Activated gamma-delta T cell (primary cell): ENCODE measurements at places on chromosomes 6 and 20.

- DNase-seq: no peak
Observed at GRCh38 chr6:156703719-156704118, 73.5 kb upstream of the ARID1B start.

- DNase-seq: no peak
Observed at GRCh38 chr6:33987531-33988021, 158.3 kb downstream of the GRM4 start.

GRCh38 chr6:32973144-32974015 lies 5.0 kb downstream of the BRD2 start:
- no peak for DNase-seq

DNA sequence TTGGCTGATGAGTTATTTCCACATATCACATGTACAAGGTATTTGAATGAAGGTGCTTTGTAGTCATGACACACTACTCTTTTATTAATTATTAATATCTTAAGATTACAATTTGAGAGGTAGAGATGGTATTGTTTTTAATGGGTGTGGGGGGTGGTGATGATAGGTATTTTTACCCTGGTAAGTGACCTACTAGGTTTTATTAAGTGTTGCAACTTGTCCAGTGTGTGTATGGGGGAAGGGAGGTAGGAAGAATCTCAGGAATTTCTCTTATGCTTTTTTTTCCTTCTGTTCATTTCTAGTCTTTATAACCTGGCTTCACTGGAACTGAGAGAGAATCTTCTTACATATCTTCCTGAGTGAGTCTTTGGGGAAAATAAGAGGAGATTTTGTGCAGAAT lies 101.4 kb downstream of the LRRC1 start:
- no peak for DNase-seq

DNA sequence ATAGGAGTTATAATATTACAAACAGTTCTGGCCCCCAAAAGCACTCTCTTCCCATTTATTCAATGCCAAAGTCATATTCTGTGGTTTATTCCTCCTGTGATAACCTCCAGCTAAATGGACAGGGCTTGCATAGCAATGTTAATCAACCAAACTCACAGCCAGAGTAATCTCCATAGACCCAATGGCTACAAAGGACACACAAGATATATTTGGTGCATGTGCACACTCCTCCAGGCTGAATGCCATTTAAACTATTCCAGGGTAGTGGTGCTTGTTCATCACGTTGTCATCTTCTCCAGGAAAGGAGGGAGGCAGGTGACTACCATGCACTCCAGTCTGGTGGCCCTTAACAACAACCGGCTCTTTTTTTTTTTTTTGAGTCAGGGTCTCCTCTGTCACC lies 56.8 kb downstream of the B3GAT2 start:
- DNase-seq: no peak

GRCh38 chr6:34476447-34476846 lies 10.6 kb downstream of the PACSIN1 start:
- no peak for DNase-seq

DNA sequence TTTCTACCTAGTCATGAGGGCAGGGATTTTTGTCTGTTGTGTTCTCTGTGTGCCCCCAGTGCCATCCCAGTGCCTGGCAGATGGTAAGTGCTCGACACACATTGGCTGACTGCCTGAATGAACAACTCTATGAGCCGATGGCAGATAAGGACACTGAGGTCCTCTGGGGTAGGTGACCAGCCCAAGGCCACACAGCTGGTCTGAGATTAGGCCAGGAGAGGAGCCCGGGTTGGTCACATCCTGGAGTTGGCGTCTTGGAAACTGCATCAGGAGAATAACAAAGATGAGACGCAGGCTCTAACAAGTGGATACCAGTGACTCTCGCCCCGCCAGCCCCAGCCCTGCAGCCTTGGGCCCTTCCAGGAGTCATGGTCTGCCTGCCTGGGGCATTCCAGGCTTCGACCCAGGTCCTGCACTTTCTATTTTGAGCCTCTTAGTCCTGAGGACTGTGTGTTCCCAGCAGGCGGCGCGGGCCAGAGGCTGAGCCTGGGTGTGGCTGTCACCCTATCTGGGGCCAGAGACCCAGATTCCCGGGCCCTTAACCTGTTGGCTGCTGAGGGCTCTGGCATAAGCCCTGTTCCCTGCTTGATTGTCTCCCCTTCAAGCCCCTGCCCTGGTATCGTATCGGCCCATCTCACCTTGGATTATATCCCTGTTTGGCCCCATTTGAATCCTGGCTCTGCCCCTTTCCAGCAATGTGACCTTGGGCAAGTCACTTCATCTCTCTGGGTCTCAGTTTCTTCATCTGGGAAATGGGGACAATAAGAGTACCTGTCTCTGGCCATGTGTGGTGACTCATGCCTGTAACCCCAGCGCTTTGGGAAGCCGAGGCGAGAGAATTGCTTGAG lies 88.3 kb downstream of the CEBPB start:
- DNase-seq: no peak

DNA sequence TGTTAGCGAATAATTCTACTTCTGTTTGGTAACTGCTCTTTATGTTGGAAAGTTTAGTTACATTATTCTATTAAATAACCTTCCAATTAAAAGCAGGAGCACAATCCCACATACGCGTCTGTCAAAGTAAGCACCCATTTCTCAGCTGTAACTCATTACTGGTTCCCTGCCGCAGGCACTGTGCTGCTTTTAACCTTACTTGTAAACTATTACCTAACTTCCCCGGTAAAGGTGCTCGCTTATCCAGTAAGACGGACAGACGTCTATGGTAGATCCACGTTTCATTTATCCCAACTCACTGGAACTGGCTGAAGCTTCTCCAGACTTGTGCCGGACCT lies 529 bp upstream of the ENPP4 start:
- DNase-seq: no peak

DNA sequence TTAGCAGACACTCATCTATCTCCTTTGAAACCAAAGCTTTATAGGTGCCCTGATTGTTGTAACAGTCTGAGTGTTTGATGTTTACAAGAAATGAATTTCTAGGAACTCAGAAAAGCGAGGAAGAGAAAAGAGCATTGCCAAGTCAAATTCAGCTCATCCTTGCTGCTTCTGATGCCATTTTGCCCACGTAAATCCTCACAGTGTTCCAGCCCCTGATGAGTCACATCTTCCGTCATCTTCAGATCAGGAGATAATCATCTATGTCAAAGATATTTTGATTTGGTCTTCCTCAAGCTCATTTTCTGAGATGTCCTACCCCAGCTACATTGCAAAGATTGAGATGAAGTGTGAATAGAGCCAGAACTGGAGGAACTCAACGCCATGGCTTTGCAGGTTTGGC lies 426.2 kb downstream of the BMP2 start:
- no peak for DNase-seq

- DNase-seq: no peak
Observed at GRCh38 chr6:160167604-160168399, 46.2 kb downstream of the SLC22A1 start.

DNA sequence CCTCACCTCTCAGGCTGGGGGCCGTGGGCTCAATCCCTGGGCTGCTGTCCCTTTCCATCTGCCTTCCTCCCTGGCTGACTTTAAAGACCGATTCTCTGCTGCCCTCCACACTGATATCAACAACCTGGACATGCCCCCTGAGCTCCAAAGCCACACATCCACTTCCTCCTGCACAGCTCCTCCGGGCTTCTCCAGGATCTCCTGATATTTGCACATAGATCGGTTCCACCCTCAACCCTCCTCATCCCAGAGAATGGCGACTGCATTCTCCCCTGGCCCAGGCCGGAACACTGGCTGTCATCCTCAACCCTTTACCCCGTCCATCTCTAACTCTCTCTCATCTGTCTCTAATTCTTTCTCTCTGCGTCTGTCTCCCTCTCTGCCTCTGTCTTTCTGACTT lies 21.0 kb upstream of the NOL4L start:
- no peak for DNase-seq

- DNase-seq: no peak
Observed at GRCh38 chr6:82017288-82017687, 230.3 kb downstream of the IBTK start.

DNA sequence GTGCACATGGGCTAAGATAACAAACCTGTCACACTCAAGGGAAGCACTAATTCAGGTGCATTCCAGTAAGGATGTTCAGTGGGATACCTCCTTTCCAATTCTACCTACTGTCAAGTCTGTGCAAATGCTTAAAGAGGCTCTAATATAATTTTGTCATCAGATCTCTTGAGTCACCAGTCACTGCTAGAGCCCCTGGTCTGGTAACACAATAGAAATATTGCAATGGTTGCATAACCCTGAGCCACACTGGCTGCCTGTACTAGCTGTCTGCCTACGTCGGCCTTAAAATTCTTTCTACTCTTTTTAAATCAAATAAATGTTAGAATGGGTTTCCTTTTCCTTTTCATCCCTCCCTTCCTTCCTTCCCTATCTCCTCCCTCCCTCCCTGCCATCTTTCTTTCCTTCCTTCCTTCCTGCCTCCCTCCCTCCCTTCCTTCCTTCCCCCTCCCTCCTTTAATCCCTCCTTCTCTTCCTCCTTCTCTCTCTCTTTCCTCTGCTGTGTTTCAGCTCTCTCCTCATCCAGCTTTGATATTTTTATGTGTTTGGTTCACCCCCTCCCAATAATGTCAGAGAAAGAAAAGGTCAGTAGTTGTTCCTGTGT lies 28.1 kb upstream of the OLIG3 start:
- no peak for DNase-seq

- DNase-seq: no peak
Observed at GRCh38 chr20:16930656-16931055, 182.5 kb downstream of the OTOR start.

DNA sequence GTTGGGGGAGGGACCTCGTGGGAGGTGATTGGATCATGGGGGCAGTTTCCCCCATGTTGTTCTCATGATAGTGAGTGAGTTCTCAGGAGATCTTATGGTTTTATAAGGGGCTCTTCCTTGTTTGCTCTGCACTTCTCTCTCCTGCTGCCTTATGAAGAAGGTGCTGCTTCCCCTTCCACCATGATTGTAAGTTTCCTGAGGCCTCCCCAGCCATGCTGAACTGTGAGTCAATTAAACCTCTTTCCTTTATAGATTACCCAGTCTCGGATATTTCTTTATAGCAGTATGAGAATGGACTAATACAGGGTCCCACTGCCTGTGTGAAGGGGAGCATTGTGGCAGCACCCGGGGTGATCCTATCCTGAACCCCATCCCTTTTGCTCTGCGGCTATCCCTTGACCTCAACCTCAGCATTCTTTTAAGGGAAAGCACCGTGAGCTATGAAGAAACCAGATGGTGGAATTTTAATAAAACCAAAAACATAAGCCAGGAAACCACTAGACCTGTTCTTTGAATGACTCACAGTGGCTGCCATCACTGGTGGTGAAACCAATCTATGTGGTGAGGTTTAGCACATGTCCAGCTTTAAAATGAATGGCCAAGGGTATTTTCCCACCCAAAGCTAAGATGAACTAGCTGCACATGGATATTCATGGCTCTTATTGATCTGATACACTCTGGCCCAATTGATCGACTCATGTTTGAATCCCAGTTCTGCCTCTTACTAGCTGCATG lies 62.2 kb downstream of the ZDHHC14 start:
- DNase-seq: no peak

DNA sequence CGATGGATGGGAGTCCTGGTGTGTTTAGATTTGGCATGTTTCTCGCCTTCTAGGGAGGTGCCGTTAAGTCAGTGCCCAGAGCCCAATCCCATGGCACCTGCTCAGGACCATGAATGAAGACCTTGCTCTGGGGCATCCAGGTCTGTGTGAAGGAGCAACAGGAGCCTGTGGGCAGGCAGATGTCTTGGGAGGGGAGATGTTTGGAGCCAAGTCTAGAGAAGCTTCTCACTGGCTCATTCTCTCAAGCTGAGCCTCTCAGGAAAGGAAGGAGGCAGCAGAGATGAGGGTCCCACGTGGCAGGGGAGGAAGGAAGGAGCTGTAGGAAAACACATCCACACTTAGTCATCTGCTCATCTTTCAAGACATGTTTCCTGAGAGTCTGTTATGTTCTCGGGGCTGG lies 9.5 kb upstream of the SIRPB1 start:
- DNase-seq: no peak

DNA sequence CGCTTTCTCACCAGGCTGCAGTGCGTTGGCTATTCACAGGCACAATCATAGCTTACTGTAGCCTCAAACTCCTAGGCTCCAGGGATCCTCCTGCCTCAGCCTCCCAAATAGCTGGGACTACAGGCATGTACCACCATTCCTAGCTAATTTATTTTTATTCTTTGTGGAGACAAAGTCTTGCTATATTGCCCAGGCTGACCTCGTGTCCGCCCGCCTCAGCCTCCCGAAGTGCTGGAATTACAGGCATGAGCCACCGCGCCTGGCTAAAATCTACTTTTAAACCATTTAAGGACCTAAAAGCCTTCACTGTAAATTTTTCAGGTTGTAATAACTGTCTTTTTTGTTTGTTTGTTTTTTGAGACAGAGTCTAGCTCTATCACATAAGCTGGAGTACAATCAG lies 15.2 kb downstream of the SAMHD1 start:
- DNase-seq: no peak

DNA sequence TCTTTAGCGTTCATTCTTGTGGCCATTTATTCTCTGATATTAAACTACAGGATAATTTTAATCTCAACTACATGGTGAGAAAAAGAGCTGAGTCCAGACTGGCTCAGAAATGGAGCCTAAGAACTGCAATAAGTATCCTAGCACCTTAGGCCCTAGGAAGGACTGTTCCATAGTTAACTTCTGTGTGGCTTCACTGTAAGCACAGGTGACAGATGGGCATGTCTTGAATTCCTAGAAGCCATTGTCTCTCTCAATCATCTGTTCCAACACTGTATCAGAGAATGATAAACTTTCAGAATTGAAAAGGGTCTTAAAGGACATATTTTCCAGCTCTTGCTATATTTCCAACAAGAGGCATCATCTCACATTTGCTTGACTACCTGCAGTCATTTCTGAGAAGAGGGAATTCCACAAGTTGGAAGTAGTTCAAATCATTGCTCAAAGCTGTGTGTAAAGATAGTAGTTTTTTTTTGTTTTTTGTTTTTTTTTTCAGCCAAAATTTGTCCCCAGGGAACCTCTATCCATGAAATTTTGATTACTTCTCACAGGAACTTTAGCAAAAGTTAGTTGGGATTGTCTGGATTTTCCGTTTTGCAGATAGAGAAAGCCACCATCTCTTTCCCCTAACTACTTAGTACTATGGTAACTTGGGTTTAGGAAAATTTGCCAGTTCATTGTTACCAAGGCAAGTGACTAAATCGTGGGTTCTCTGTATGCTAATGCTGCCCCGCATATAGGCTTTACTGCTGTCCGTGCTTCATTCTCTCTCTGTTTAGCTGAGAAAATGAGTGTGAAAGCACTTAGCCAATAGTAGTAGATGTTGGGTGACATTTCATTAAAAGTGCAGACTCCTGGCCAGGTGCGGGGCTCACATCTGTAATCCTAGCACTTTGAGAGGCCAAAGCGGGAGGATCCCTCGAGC lies 47.2 kb downstream of the KCNS1 start:
- no peak for DNase-seq

GRCh38 chr6:124055963-124056362 lies 252.3 kb downstream of the NKAIN2 start:
- DNase-seq: no peak
